ENCODE measurements at places on chromosomes 1 and 21.

DNA sequence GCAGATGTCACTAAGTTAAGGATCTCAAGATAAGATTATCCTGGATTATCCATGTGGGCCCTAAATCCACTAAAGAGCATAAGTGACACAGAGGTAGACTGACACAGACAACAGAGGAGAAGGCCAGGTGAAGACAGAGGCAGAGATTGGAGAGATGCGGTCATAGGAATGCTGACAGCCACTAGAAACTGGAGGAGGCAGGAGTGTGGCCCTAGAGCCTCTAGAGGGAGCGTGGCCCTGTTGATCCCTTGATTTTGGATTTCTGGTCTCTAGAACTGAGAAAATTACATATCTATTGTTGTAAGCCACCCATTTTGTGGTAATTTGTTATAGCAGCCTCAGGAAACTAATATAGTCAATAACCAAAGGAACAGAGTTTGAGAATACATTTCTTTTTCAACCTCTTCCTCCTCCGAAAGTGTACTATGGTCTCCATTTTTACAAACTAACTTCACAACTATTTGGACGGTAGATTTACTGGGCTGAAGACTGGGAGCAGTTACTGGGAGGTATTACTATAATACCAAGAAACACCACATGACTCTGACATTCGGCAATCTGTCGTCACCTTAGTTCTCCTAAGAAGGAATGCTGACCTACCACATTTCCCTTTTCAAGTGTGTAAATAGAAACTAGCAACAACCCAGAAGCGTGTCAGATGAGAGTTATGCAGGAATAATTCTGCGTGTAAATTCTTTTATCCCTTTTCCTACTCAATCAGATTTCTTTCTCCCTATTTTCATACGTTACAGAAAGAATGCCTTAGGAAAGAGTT is 116.0 kb upstream of the ZNHIT6 start:
- DNase-seq = no peak

DNA sequence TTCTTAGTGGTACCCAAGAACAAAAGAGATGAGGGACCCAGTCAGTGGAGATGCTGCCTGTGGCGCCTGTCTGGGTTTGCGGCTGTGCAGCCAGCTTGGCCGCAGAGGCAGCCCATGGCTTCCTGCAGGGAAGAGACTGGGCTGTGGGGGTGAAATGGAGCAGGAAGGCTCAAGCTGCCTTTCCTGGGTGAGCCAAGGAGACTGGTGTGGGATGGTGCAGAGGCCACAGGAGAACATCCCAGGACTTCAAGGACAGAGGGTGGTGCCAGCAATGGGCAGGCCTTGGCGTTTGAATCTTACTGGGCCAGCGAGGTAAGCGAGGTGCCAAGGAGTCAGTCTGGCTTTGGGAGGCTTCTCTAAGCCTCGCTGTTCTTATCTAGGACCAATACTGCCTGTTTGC is 26.4 kb downstream of the KCNA10 start:
- DNase-seq = no peak

- no peak for DNase-seq
Observed at GRCh38 chr21:37915497-37915911, 753 bp downstream of the KCNJ6 start.

DNA sequence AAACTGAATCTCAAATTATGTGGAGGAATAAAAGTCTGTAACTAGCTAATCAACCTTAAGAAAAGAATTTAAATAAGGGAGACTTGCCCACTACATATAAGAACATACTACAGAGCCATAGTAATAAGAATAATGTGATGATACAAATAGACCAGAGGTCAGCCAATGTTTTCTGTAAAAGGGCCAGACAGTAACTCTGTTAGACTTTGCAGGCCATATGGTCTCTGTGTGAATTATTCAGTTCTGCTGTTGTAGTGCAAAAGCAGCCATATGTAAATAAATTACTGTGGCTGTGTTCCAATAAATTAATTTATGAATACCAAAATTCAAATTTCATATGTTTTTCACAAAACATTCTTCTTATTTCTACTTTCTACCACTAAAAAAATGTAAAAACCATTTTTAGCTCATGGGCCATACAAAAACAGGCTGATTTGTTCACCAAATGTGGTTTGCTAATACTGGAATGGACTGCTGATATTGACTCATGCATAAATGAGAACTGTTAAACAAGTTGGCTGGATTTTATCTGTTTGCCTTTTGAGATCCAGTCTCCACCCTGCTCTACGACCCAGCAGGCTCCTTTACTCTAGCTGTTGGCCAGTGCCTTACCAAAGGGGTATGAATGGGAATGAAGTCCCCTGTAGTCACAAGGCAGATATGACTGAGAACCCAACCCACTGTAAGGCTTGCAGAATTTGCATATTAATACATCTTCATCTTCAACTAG is 98.2 kb upstream of the ZNHIT6 start:
- no peak for DNase-seq

- DNase-seq = no peak
Observed at GRCh38 chr1:200366577-200367253, 43.1 kb downstream of the ZNF281 start.
